ENCODE measurements at places on chromosomes 16 and 17.

- no peaks in the 10 kb centered on the region for H3K4me1 ChIP-seq
- H3K27me3 ChIP-seq = no peaks in the 10 kb centered on the region
- peak; percentile 16 for DNase-seq
- no peaks in the 10 kb centered on the region for H3K36me3 ChIP-seq
- H3K27ac ChIP-seq = no peak overlapping the region
Observed at GRCh38 chr17:6713918-6714271, 726 bp upstream of the SLC13A5 start.

GRCh38 chr17:80573701-80574100 lies 29.1 kb downstream of the RPTOR start:
- no peaks in the 10 kb centered on the region for H3K27me3 ChIP-seq
- no peak overlapping the region for H3K4me3 ChIP-seq
- H3K27ac ChIP-seq = no peak overlapping the region
- DNase-seq = no peak

- no peaks in the 10 kb centered on the region for H3K4me1 ChIP-seq
- peaks cover 10% of the 10 kb centered on the region for H3K27me3 ChIP-seq
- no peak for DNase-seq
- H3K27ac ChIP-seq = no peak overlapping the region
- no peaks in the 10 kb centered on the region for H3K36me3 ChIP-seq
Observed at GRCh38 chr16:557463-558297, 2.5 kb upstream of the PRR35 start.

DNA sequence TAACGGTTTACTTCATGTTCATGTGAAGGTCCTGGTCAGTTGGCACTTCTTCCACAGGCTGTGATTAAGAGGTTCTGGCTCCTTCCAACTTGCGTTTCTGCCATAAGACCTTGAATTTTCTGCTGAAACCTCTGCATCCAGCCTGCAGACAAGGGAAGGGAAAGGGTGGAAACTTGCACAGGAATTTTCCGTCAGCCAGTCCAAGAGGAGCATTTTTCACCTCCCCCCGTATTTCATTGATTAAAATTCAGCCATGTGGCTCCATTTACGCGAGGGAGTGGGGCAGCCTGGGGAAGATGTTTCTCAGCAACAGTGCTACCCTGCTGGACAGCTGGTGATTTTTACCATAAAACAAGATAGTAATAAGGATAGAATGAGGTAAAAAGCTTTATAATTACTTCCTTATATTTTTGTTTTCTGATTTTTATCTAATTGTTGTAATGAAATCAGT lies 101.5 kb upstream of the SMIM36 start:
- no peak overlapping the region for H3K4me3 ChIP-seq
- H3K36me3 ChIP-seq = no peaks in the 10 kb centered on the region
- no peaks in the 10 kb centered on the region for H3K27me3 ChIP-seq
- H3K4me1 ChIP-seq = no peaks in the 10 kb centered on the region
- no peak for DNase-seq
- H3K27ac ChIP-seq = no peak overlapping the region

DNA sequence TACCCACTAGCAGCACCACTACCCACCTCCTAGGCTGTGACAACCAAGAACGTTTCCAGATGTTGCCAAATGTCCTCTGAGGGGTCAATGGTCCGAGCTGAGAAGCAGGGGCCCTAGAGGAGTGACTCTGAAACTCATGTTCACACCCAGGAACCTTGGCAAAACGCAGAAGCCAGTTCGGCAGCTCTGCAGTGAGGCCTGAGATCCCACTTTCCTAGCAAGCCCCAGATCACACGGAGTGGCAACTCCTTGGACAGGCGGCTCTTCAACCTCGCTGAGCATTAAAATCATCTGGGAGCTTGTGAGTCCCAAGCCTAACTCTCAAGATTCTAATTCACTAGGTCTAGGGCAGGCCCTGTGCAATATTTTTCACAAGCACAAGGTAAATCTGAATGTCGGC lies 17.3 kb downstream of the ELAC2 start:
- H3K27ac ChIP-seq = no peak overlapping the region
- H3K27me3 ChIP-seq = no peaks in the 10 kb centered on the region

DNA sequence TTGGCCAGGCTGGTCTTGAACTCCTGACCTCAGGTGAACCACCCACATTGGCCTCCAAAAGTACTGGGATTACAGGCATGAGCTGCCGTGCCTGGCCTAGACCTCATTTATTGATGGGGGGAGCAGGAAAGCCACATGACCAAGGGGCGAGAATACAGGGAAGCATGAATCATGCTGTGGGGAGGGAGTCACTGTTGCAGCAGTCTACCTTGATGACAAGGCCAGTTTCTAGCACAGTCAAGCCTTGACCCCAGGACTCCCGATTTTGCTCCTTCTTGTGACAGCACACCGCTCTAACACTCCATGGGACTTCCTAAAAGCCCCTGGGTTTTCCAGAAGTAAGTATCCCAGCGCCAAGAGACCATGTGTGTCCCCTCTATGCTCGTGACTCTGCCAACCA lies 42.9 kb upstream of the IRF8 start:
- H3K36me3 ChIP-seq = no peaks in the 10 kb centered on the region
- H3K4me3 ChIP-seq = no peak overlapping the region
- H3K27me3 ChIP-seq = no peaks in the 10 kb centered on the region
- no peaks in the 10 kb centered on the region for H3K4me1 ChIP-seq
- DNase-seq = no peak

DNA sequence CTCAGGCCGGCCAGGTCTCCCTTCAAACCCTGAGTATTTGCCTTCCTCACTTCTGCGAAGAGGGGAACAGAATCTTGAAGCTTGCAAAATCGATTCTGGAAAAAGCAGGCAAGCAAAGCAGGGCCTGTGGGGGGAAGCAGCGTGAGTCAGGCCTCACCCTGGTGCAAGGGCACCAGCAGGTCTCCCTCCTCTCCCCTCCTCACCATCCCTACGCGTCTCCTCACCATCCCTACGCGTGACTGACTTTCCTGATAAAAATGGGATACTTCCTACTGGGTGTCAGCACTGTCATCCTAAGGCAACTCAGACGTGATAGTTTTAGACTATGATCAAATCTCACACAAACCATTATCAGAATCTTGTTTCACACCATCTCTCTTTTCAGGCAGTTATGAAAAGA lies 12.1 kb downstream of the CMTM3 start:
- peaks cover 8% of the 10 kb centered on the region for H3K36me3 ChIP-seq
- H3K27me3 ChIP-seq = no peaks in the 10 kb centered on the region
- DNase-seq = peak; percentile 63
- peak overlapping the region; percentile 57 for H3K27ac ChIP-seq
- no peak overlapping the region for H3K4me3 ChIP-seq

GRCh38 chr17:82776454-82776853 lies 24.6 kb downstream of the TBCD start:
- H3K27me3 ChIP-seq = no peaks in the 10 kb centered on the region
- no peak for DNase-seq
- H3K4me1 ChIP-seq = no peaks in the 10 kb centered on the region

DNA sequence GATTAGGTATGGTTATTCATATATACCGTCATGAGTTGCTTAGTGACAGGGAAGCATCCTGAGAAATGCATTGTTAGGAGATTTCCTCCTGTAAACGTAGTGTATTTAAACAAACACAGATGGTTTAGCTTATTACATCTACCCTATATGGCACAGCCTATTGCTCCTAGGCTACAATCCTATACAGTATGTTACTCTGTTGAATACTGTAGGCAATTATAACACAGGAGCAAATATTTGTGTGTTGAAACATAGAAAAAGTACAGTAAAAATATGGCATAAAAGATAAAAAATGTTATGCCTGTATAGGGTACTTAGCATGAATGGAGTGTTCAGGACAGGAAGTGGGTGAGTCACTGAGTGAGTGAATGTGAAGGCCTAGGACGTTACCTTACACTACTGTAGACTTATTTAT lies 157.7 kb downstream of the CDH11 start:
- no peaks in the 10 kb centered on the region for H3K36me3 ChIP-seq
- H3K4me1 ChIP-seq = no peaks in the 10 kb centered on the region
- no peaks in the 10 kb centered on the region for H3K27me3 ChIP-seq
- no peak overlapping the region for H3K27ac ChIP-seq

DNA sequence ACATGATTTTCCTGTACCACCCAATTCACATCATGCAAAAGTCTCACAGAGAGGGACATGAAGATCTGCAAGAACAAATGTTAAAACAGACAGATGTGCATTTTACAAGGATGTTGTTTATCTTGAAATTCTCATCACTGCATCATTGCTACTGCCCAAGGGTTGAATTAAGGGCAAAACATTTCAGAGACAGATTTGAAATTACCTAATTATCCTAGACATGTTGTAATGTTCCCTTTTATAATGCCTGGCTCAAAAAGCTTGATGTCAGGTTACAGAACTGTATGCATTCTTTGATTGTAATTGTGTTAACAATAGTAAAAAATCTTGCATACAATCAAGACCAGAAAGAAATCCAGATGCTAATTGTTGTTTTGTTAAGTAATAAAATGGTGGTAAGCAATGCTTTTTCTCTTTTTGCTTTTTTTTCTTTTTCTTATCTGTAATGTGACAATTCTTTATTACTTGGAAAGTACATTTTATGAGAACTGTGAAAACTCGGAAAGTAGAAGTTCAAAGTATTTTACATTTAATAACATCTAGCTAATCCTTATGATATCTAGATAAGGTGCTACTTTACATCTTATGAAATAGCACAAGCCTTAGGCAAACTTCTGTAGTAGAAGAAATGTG lies 3.6 kb upstream of the DUSP14 start:
- H3K27ac ChIP-seq = no peak overlapping the region
- DNase-seq = no peak
- no peaks in the 10 kb centered on the region for H3K36me3 ChIP-seq
- no peak overlapping the region for H3K4me3 ChIP-seq

Measured in mesendoderm (in vitro differentiated cells).